ENCODE measurements at places on chromosomes 16 and 17.

DNA sequence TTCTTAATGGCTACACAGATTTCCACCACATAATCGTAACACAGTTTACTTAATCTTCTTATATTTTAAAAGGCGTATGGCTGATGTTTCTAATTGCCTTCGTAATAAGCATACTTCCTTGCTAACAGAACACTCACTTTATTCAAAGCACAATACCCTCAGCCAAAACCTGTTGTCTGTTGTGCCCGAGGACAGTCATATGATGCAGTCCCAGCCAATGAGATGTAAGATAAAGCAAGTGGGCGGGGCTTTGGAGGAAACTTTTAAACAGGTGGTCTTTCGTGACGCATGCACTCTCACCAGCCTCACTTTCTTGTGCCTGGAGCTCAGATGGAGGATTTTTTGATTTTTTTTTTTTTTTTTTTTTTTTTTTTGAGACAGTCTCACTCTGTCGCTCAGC, 174.1 kb downstream of the ZFHX3 start:
- DNase-seq = no peak

- DNase-seq = no peak
Measured at GRCh38 chr17:69325518-69326376, 1.2 kb downstream of the ABCA5 start.

DNA sequence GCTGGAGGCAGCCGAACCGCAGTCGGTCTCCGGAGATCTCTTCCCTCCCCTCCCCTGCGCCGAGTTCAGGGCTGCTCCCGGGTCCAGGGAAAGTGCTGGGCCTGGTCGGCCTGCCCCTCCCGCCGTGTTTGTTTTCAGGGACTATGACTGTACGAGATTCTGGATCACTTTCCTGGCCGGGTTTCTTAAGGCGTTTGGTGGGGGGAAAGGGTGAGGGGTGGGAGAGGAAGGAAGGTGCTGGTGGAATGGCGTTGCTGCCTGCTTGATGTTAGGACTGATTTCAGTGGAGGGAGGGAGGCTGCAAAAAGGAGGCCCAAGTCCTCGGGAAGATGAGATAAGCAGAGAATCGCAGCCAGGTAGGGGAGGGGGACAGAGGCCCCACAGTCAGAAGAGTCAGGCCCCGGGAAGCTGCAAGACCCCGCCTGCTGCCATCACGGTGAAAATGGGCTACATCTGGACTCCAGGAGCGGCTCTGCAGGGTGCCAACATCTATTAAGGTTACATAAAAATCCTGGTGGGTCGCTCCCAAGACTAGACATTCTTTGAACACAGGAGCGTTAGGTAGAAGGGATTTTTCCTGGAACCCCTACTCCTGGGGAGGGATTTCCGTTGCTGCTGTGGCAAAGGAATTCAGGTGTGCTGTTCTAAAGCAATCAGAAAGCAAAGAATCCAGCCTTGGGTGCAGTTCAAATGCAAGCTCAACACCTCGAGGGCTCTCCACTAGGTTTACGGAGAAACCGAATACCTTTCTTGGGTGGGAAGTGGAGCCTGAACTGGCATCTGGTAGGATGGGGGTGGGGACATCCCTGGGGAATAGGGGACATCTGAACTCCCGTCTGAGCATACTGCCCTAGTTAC, 1.2 kb downstream of the ARHGAP44 start:
- DNase-seq = no peak

DNA sequence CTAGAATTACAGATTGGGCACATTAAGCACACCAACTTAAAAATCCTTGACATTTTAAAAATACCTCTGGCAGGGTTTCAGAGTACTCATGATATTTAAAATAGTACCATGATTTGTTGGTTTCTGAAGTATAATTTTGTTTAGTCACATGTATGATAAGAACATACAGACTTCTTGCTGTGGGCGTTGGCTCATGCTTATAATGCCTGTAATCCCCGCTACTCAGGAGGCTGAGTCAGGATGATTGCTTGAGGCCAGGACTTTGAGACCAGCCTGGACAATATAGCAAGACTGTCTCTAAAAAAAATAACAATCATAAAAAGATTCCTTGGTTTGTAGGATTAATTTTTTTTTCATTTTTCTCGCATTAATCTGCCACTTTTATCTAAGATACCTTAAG, 78.5 kb downstream of the NOS2 start:
- DNase-seq = no peak

- DNase-seq = no peak
Measured at GRCh38 chr17:61463316-61464129, 11.3 kb downstream of the TBX4 start.

GRCh38 chr17:79294459-79295071, 219.9 kb downstream of the ENGASE start:
- DNase-seq = peak; percentile 23

GRCh38 chr17:83052241-83052564, 27.2 kb upstream of the METRNL start:
- no peak for DNase-seq
